ENCODE measurements at places on chromosomes 16 and 17.

GRCh38 chr17:75854101-75854748, 910 bp downstream of the WBP2 start:
- DNase-seq: peak; percentile 82

DNA sequence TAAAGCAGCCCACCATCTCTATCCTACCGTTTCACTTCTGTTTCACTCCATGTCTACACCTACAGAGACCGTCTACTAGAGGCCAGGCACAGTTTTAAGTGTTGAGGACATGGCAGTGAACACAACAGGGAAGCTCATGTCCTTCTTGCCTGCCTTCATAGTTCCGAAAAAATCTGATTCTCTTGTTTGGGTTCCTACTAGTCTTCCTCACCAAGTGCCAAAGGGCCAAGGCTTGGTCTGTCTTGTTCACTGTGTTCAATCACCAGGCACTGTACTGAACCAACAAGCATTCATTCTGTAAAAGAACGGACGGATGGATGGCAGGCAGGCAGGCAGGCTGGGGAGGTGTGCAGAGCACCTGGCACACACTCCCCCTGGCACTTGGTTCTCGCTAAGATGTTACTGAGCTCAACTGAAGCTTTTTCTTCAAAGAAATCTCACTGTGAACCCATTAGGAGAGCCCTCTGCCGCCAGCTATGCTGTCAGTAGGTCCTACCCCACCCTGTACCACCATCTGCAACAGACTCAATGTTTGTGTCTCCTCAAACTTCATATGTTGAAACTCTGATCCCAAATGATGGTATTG, 2.5 kb downstream of the DEXI start:
- DNase-seq: no peak

DNA sequence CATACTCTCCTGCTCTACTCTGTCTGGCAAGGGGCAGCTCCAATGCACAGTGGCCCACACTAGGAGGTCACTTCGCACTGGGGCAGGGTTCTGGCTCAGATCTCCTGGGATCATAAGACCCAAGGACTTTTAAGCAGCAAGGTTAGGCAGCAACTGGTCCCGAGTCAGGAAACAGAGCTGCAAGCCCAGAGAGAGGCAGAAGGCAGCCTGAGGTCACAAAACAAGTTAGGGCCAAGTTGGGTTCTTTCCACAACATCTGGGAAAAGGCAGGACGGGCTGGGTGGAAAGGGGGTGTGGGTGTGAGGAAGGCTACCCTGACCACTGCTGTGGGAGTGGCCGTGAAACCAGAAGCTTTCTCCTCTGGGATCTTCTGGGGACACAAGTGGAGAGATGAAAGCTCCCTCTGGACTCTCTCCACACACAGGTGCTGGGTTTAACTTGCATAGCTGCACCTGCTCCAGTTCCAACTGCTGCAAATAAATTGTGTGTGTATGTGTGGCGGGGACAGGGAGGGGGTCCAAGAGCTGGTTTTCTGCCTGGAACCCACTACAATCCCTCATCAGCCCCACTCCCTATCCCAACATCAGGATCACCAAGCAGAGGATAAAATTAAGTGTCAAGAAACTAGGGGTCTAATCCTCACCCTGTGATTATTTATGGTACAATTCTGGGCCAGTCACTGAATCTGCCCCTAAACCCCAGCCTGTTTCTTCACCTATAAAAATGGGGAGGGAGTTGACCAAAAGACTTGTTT, 8.0 kb upstream of the TSPOAP1 start:
- no peak for DNase-seq

DNA sequence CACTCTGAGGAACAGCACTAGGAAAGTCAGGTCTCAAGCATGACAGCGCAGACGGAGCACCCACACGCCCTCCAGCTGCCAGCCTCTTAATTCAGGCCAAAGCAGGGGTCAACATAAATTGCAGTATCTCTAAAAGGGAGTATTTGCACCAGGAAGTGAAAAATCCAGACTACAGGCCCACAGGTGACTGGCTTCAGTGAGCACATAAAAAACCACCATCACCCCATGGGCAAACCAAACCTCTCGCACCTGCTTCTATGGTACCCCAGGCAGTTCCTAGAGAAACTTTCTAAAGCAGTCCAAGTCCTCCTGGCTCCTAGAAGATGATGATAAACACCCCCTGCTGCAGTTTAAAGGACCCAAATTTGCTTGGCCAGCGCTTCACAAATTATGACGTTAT, 129.8 kb downstream of the ZNF423 start:
- DNase-seq: no peak

- DNase-seq: no peak
These were observed 19.9 kb upstream of the ZNF750 start for GRCh38 chr17:82859431-82860403.

- DNase-seq: no peak
These were observed 2230.4 kb downstream of the TP53TG3F start for GRCh38 chr16:35689764-35690163.

- no peak for DNase-seq
These were observed 5.1 kb downstream of the PITPNA start for GRCh38 chr17:1557355-1558095.

- no peak for DNase-seq
These were observed 54.3 kb upstream of the WSB1 start for GRCh38 chr17:27239584-27239983.

DNA sequence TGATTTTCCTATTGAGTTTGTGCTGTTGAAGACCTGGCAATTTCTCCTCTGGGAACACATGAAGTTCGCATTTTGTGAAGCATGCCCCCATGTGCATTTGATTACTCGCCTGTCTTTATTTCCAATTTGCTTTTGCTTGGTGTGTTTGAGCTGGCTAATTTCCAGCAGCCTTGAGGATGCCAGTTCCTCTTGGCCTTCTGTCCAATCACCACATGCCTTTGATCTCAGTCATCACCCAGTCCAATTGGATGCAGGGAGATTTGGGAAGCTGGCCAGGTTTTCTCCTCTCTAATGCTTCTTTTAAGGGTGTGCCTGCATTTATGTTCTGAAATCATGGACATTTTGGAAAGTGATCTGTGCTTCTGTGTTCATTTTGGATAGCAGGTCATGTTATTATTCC, 3.8 kb upstream of the TMEM100 start:
- peak; percentile 56 for DNase-seq
